HepG2 (cell line): ENCODE measurements at places on chromosomes 6 and 20. TPM values are rescaled to one million over a fixed set of nuclear protein-coding genes. Genes with fewer than 3 reads are reported as not detected.
A peak's percentile ranks its signal among the peaks of the same experiment; 100 is the strongest.

GSTA3 gene
- total RNA-seq: not detected in 2 replicates

TOX2 gene
- total RNA-seq: not detected in 2 replicates

DNA sequence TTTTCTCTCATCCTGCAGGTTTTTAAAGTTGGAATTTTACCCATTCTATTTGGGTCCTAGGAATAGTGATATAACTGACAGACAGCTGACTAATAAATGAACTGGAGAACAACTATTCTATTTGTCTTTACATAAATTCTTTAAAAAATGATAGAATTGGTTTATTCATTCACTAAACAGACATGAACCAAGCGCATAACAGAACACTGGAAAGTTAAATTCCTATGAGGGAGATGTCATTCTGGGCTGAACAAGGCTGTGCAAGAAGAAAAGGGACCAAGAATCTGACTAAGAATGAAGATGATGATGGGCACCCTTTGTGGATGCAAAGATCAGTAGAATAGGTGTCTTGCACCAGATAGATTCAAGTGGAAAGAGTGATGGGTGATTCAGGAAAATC, 256.3 kb upstream of the SASH1 start:
- H3K27ac ChIP-seq: no peak overlapping the region
- no peak for DNase-seq
- H3K4me3 ChIP-seq: no peak overlapping the region
- H3K4me1 ChIP-seq: no peaks in the 10 kb centered on the region
- no peaks in the 10 kb centered on the region for H3K27me3 ChIP-seq

DNA sequence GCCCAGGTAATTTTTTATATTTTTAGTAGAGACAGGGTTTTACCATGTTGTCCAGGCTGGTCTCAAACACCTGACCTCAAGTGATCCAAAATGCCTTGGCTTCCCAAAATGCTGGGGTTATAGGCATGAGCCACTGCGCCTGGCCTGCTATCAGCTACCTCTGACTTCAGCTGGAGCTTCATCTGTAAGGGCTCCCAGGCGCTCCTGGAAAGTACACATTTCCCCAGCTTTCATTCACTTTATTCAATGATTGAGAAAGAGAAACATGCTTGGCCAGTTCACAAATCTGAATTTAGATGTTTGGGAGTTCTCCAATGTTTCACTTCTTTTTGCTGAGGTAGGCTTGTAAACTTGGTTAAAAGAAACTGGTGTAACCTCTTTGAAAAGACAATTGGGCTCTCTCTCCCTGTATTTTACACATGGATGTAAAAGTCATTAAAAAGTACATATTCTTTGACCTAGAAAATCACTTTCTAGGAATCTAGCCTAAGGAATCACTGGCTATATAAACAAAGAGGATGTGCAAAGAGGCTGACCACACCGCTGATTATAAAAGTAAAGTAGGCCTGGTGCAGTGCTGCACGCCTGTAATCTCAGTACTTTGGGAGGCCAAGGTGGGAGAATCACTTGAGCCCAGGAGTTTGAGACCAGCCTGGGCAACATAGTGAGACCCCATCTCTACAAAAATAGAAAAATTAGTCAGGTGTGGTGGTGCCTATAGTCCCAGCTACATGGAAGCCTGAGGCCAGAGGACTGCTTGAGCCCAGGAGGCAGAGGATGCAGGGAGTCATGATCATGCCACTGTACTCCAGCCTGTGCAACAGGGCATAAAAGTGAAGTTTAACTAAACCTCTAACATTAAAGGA, 128.9 kb downstream of the BACH2 start:
- H3K4me1 ChIP-seq: no peaks in the 10 kb centered on the region
- no peak overlapping the region for H3K27ac ChIP-seq
- H3K36me3 ChIP-seq: no peaks in the 10 kb centered on the region
- H3K4me3 ChIP-seq: no peak overlapping the region
- no peaks in the 10 kb centered on the region for H3K27me3 ChIP-seq

GRCh38 chr6:157274471-157275226, 48.7 kb downstream of the TMEM242 start:
- DNase-seq: peak; percentile 38
- peaks cover 2% of the 10 kb centered on the region for H3K27me3 ChIP-seq
- H3K4me1 ChIP-seq: peaks cover 52% of the 10 kb centered on the region
- H3K27ac ChIP-seq: no peak overlapping the region
- H3K4me3 ChIP-seq: peak overlapping the region; percentile 80
- no peaks in the 10 kb centered on the region for H3K36me3 ChIP-seq

LYRM2 gene
- 32.6 and 49.5 TPM in 2 replicates for total RNA-seq

IP6K3 gene
- total RNA-seq: 0.11 and 0.44 TPM in 2 replicates

DNA sequence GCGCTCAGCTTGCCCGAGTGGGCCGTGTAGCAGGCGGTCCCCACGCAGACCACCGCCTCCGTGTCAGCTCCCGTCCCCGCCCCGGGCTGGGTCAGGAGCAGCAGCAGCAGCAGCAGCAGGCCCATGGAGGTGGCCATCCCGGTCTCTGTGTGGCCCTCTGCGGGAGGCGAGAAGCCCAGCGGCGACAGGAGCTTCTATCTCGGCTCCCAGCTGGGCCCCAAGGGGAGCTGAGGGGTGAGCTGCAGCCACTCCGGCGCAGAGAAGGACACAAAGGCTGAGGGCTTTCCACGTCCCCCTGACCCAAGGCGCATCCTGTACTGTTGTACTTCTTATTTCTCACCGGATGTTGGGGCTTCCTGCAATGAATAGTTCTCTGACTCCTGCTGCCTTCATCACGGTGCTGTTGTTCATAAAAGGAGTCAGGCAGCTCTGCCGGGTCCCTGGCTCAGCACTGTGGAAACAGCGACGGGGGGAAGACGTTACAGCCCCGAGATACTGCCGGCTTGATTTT, at the start of gene CD93:
TSS of gene CD93 (minus strand) at position 269 of the 511 bp plus-strand sequence. CDS start at position 137, 132 bp downstream.
- no peaks in the 10 kb centered on the region for H3K4me1 ChIP-seq
- peaks cover 19% of the 10 kb centered on the region for H3K27me3 ChIP-seq
- H3K27ac ChIP-seq: no peak within 1 kb of the TSS
- no peaks in the 10 kb centered on the region for H3K36me3 ChIP-seq
- H3K4me3 ChIP-seq: no peak within 1 kb of the TSS

DSP gene
- 89.8 and 133 TPM in 2 replicates for total RNA-seq

DNA sequence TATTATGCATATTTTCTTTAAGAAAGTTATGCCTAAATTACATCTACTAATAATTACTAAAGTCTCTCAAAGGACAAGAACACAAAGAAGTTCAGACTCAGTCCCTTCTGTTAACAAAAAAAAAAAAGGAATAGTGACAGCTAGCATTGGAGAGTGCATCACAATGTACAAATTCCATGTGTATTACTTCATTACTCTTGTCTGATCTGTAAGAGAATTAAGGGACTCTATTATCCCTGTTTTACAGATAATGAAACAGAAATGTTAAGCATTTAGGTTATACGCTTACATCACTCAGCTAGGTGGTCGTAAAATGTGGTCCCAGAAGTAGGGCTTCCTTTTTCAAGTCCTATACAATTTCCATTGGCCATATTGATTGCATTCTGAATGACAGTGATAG, 17.2 kb upstream of the VNN1 start:
- peaks cover 45% of the 10 kb centered on the region for H3K4me1 ChIP-seq
- no peaks in the 10 kb centered on the region for H3K27me3 ChIP-seq
- H3K27ac ChIP-seq: no peak overlapping the region
- no peak for DNase-seq
- H3K4me3 ChIP-seq: no peak overlapping the region

- no peaks in the 10 kb centered on the region for H3K36me3 ChIP-seq
- H3K27me3 ChIP-seq: no peaks in the 10 kb centered on the region
- H3K27ac ChIP-seq: no peak overlapping the region
- no peak for DNase-seq
- H3K4me1 ChIP-seq: peaks cover 72% of the 10 kb centered on the region
- H3K4me3 ChIP-seq: no peak overlapping the region
Observed at GRCh38 chr20:375265-375889, 5.2 kb upstream of the TRIB3 start.

GRCh38 chr6:140462453-140463311, 1088.2 kb upstream of the CITED2 start:
- H3K4me1 ChIP-seq: no peaks in the 10 kb centered on the region
- no peak overlapping the region for H3K4me3 ChIP-seq
- no peaks in the 10 kb centered on the region for H3K27me3 ChIP-seq
- H3K27ac ChIP-seq: no peak overlapping the region
- no peak for DNase-seq

DNA sequence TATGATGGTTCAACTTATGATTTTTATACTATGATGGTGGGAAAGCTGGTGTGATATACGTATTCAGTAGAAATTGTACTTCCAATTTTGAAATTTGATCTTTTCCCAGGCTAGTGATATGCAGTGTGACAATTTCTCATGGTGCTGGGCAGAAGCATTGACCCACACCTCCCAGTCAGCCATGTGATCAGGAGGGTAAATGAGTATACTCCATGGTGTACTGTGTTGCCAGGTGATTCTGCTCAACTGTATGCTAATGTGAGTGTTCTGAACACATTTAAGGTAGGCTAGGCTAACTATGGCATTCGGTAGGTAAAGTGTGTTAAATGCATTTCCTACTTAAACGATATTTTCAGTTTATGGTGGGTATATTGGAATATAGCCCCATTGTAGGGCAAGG, 19.1 kb downstream of the PTPRA start:
- no peak overlapping the region for H3K4me3 ChIP-seq
- no peaks in the 10 kb centered on the region for H3K27me3 ChIP-seq
- H3K36me3 ChIP-seq: 0 out of 2 replicates have a peak, but pooled peaks cover 1% of the 10 kb centered on the region
- H3K27ac ChIP-seq: no peak overlapping the region
- DNase-seq: no peak
- peaks cover 26% of the 10 kb centered on the region for H3K4me1 ChIP-seq

DNA sequence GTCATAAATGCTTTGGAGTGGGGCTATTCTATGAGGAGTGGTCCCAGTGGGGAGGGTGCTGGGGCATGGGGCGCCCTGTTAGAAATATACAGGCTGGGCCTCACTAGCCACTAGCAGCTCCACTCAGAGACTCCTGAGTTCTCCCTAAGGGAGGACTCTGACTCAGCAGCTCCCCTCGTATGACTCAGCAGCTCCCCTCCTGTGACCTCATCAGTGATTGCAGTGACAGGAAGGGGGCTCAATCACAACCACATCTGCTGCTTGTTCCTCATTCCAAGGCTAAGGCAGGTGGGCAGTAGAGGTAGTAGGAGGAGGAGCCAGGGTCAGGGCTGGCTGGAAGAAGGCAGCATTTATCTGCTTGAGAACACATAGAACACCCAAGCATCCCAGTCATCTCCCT, 73.7 kb downstream of the PRND start:
- DNase-seq: peak; percentile 29
- no peaks in the 10 kb centered on the region for H3K36me3 ChIP-seq

GRCh38 chr6:15987569-15987968, 141.3 kb upstream of the MYLIP start:
- no peak for DNase-seq
- no peak overlapping the region for H3K27ac ChIP-seq
- no peaks in the 10 kb centered on the region for H3K4me1 ChIP-seq
- no peak overlapping the region for H3K4me3 ChIP-seq
- H3K27me3 ChIP-seq: peaks cover 1% of the 10 kb centered on the region; the same call in 1 of the 2 replicates
- H3K36me3 ChIP-seq: no peaks in the 10 kb centered on the region

DNA sequence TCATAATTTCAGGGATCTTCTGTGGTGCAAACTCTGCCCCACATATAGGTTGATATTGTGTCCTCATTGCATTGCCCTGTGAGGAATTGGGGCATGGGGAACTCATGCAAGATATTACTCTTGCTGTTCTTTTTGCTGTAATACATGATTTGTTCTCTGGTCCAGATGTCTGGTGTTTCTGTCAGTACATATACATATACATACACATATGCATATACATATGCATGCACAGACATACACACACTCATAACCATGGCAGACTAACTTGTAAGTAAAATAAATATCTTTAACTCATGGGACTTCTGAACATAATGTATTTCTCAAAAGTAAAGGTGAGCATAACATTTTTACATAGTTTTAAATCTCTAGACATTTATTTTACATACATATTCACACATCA, 438.3 kb downstream of the CD109 start:
- no peaks in the 10 kb centered on the region for H3K4me1 ChIP-seq
- no peaks in the 10 kb centered on the region for H3K36me3 ChIP-seq
- H3K27ac ChIP-seq: no peak overlapping the region
- H3K4me3 ChIP-seq: no peak overlapping the region
- no peaks in the 10 kb centered on the region for H3K27me3 ChIP-seq

CLPSL1 gene
- total RNA-seq: not detected in 2 replicates

DNA sequence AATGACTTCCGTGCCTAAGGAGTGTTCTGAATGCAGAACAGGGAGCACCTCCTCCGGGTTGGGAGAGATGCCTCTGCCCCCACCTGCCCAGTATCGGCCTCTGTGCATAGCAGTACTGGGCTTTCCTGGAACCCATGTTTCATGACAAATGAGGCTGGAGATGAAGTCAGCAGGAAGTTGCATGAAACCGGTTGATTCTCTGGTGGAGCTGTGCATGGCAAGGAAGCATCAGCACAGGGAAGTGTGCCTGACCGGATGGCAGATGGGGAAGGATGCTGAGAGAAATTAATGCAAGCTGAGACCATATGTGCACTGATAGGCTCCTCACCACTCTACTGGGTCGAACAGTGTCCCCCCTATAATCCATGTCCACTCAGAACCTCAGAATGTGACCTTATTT, 155.5 kb downstream of the CDH26 start:
- no peaks in the 10 kb centered on the region for H3K36me3 ChIP-seq
- H3K27me3 ChIP-seq: no peaks in the 10 kb centered on the region
- DNase-seq: no peak
- no peak overlapping the region for H3K4me3 ChIP-seq
- H3K4me1 ChIP-seq: no peaks in the 10 kb centered on the region

DNA sequence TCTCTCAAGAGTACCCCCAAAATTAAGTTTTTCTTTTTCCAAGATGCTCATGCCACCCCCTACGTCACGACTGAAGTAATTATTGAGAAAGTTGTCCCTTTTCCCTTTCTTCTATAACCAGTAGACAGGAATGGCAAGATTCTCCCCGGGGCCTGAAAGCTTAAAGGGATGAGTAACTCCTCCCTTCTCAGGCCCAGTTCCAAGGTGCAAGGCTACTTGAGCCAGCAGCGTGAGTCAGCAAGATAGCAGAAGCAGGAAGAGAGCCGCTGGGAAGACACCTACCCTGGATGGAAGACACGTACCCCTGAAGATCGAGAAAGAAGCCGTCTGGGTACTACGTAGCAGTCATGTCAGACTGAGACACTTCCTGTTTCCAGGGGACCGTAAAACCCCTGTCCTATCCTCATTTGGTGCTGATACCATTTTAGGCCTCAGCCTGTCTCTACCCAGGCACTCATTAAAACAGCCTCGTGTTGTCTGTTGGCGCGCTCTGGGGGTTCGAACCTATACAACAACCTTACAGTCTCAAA, 241.0 kb downstream of the ADGRG6 start:
- no peak for DNase-seq
- H3K4me3 ChIP-seq: no peak overlapping the region
- peaks cover 61% of the 10 kb centered on the region for H3K27me3 ChIP-seq
- no peaks in the 10 kb centered on the region for H3K36me3 ChIP-seq
- H3K4me1 ChIP-seq: no peaks in the 10 kb centered on the region
- no peak overlapping the region for H3K27ac ChIP-seq

- no peaks in the 10 kb centered on the region; the same call in none of the 2 replicates for H3K27me3 ChIP-seq
- no peak overlapping the region for H3K27ac ChIP-seq
- no peak for DNase-seq
- H3K4me3 ChIP-seq: no peak overlapping the region
- no peaks in the 10 kb centered on the region for H3K4me1 ChIP-seq
Observed at GRCh38 chr20:5474646-5475550, 158.1 kb upstream of the PROKR2 start.
